ENCODE measurements at places on chromosomes 5 and 9.

DNA sequence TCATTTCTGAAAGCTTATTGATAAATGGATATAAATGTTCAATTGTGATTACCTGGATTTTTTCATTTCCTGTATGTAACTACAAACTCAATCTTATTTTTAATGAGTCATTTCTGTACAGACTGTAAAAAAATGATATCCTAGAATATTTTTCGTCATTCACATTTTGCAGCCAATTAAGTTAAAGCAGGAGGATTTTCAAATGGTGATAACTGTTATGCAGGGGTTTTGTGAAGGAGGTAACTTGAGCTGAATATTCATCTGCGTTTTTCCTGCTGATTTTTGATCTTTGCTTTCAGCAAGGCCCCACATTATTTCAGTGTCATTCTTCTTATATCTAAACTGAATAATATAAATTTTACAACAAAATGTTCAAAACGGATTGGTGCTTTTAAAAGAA is 74.1 kb downstream of the SLF1 start:
- DNase-seq, result no peak

- DNase-seq, result no peak
Measured at GRCh38 chr9:13122756-13123369, 156.6 kb downstream of the MPDZ start.

DNA sequence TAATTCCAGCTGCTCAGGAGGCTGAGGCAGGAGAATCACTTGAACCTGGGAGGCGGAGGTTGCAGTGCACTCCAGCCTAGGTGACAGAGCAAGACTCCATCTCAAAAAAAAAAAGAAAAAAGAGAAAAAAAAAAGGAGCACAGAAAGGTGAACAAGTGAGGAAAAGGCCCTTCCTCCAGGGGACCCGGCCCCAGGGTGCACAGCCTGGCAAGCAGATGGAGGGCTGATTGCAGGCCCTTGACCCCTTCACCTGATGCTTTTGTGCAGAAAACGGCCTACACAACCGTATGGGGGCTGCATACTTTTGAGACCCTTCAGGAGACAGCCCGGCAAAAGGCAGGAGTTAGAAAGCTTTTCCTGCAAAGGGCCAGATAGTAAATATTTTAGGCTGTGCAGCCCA is 33.9 kb downstream of the HRH2 start:
- no peak for DNase-seq

DNA sequence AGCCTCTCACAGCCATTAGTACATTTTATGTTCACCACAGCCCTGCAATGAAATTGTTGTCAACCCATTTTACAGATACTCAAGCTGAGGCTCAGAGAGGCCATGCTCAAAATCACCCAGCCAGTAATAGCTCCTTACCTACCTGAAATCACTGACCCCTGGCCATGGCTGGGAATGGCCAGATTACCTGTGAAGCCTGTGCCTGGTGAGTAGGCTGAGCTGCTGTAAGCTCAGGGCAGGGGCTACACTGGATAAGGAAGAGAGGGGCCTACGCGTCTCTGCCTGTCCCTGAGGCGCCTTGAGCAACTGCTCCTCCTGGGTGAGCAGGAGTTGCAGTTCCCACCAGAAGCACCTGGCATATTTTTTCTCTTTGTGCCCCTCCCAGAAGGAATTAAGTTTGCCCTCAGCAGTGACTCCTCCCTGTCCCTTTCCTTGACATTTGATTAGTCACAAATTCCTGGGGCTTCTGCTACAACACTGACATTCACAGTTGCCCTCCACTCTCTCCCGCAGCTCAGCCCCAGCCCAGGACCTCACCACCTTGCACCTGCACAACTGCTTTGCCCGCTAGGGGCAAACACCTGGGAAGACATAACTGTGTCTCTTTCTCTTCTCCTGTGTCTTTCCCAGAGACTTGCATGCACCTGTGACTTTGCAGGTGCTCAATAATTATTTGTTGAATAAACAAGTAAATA is 5.7 kb downstream of the CLTB start:
- DNase-seq, result no peak

DNA sequence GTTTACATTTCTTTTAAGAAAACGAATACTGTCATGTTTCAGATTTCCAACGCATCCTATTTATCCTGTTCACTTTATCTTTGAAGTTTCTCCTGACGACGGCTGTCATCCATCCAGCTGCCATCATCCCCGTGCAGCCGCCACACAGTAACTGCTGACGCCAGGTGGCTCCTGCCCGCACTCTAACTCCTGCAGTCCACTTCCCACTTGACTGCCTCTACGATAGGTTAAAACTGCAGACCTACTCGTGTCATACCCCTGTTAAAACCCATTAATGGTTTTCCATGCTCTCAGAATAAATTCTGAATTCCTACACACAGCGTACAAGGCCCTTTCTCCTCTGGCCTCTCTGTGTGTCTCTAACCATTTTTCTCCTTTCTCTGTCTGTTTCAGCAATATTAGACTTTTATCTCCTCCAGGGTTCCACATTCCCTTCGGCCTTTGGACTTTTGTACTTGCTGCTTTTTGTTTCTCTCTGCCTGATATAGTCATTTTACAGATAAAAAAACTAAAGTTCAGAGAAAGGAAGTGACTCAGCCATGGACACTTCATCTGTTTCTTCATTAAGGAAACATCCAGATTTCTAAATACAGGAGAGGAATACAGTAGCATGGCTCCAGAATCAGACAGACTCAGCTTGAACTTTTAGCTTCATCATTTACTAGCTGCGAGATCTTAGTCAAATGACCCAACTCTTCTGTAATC is 84.9 kb downstream of the ADAMTS12 start:
- no peak for DNase-seq

DNA sequence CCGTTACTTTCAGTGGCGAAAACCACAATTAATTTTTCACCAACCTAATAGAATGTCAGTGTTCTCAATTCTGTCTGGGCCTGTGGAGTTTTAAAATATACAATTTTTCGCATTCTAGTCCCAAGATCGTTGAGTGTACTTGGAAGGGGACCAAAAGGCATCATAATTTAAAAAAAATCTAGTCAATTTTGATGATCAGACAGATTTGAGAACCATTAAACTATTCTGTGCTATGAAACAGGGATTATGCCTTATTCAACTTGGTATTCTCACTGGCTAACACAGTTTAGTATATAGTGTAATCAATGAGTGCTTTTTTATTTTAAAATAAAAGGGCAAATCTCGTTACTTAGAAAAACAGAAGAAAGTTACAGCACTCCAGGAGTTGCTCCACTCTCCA is 61.5 kb upstream of the TNFSF15 start:
- DNase-seq, result no peak

GRCh38 chr5:72231991-72232703 is 87.9 kb downstream of the MRPS27 start:
- DNase-seq, result no peak

GRCh38 chr9:126423142-126423915 is 96.7 kb downstream of the MVB12B start:
- DNase-seq, result no peak

DNA sequence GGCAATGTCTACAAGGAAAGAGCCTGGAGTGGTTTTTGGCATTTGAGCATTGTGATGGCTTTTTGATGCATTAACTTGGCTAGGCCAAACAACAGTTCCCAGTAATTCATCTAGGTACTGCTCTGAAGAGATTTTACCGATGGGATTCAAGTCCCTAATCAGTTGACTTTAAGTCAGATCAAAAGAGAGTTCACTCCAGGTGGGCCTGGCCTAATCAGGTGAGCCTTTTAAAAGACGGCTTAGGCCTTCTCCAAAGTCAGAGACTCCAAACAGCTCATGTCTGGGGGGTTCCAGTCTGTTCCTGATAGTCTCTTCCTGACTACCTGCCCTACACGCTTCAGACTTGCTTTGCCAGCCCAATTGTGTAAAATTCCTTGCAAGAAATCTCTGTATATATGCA is 53.7 kb downstream of the RIGI start:
- no peak for DNase-seq

- DNase-seq, result no peak
Measured at GRCh38 chr9:129675620-129676019, 10.2 kb downstream of the PRRX2 start.

DNA sequence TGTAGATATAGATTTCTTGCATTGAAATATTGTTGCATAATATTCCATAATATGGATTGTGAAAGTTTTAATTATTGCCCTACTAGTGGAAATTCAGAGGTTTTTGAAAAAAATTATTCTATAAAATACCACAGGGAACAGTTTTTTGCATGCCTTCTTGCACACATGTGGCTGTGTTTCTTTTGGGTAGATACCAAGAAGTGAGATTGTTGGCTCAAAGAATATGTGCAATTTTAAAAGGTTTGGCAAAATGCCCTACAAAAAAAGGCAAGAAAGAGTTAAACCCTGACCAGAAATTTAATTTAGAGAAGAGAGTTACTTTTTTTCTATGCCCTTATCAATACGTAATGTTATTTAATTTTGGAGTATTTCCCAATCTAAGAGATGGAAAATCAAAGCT is 270.8 kb upstream of the DAPK1 start:
- DNase-seq, result no peak

- DNase-seq, result no peak
Measured at GRCh38 chr9:107584944-107585343, 95.4 kb upstream of the KLF4 start.

GRCh38 chr9:130921989-130922892 is 16.8 kb downstream of the FIBCD1 start:
- no peak for DNase-seq

GRCh38 chr9:109329638-109330258 is 8.9 kb upstream of the EPB41L4B start:
- no peak for DNase-seq

DNA sequence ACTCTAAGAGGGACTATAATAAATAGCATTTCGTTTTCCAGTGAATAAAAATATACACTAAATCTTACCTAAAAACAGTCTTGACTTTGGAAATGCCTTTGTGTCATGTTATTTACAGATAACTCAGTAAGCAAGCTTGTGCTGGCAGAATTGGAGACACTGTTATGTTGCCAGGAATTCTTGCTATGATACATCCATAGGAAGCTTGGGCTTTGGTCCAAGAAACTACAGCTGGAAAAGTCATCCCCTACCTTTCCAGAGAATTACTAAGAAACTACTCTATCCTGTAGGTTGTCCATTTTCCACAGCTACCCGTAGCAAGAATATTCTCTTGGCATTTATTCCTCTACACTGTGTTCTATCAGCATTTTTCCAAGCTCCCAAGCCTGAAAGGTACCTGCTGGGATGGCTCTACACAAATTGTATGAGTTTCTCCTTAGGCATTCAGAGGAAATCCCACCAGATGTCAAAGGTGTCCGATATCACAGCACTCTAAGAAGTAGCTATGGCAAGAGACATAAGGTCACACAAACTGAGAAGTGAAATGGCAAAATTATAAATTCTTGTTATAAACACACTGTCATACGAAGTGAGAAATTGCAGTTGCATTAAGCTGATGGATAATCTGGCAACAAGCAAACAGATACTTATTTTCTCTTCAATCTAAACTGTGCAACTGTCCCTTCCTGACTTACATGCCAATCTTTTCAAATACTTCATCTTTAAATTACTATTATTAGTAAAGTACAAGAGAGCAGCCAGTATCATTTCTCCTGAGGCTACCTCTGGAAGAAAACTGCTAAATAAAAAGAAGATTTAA is 68.5 kb downstream of the MCTP1 start:
- no peak for DNase-seq

GRCh38 chr9:3708751-3709150 is 182.9 kb upstream of the RFX3 start:
- no peak for DNase-seq

DNA sequence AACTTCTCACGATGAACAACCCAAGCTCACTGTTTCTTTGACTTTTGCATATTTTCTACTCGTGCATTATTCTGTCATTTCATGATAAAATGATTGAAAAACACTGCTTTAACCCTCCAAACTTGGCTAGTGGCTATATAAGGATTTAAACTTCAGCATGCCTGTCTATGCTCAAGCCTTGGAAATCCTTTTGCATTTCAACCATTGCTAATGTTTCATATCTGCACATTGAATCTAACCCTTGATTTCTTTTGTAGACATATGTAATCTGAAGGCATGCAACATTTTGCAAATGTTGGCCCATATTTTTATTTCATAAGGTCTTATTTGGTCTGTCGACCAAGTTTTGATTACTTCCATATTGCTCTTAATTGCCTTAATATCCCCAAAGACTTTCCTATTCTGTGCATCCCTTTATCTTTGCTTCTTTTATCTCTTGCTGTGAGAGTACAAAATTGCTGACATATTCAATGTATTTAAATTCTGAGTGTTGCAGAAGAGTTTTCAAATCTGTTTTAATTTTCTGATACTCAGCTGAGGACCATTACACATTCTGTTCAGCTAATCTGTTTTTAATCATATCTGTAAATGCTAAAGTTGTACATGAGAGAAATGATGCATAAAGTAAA is 403.7 kb upstream of the ZNF608 start:
- no peak for DNase-seq

DNA sequence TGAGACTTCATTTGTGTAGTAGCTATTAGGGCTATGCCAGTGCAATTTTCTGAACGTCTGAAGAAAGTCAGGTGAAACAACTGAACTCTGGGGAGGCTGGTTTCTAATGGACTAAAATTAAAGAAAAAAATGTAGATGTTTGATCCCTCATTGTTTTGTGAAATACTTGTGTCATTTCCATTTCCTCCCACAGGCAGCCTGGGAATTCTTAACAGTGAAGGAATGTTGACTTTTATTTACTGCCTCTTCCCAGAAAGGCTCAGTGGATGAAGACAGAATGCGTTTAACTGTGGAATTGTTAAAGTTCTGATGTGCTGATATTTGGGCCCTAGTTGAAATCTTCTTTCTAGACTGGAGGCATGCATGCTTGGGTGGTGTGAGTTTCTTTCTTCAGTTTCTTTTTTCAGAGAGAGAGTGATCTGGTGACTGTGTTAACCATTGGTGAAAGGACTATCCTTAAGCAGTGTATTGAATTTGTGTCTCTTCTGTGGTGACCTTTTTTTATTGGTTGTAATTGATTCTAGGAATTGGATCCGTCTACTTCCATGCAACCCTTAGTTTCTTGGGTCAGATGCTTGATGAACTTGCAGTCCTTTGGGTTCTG is 15.5 kb downstream of the ACER2 start:
- DNase-seq, result no peak

- no peak for DNase-seq
Measured at GRCh38 chr5:109053995-109054417, 306.3 kb downstream of the FER start.

DNA sequence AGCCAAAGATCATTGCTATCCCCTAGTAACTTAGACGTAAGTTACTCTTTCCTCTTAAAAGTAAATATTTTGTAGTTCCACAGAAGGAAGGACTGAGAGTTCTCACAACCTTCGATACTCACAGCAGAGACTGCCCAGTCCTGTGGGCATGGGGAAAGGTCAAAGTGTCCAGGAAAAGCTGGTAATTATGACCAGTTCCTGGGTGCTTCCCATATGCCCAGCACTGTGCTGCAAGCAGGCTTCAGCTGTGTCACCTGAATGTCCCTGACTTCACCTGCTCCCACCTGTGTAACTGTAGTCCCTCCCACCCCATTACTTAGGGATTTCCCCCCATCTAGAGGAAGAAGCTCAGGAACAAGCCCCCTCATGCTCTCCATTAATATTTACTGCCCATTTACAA is 18.0 kb upstream of the SH3RF2 start:
- no peak for DNase-seq

DNA sequence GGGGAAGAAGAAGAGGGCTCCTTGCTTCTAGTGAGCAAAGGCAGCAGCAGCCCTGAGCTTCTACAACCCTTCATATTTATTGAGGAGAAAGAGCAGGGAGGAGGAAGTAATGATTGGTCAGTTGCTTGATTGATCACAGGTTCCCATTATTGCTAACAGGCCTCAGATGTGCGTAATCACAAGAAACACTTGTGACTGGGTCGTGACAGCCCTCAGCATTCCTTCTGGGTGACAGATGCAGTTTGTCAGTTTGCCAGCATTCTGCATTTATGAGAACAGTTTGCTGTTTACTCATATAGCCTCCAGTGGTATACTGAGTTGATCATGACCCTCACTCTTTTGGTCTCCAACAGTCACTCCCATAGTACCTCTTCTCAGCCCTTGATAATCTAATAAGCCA is 111.5 kb upstream of the TNC start:
- no peak for DNase-seq

Measured in stimulated activated CD8-positive, alpha-beta memory T cell treated with anti-CD3 and anti-CD28 coated beads, Interleukin-15, amount 100 ng/mL, for 1 hour (primary cell).